GM23248 (cell line): ENCODE measurements at places on chromosomes 3 and 15. TPM values are rescaled to one million over a fixed set of nuclear protein-coding genes. Genes with fewer than 3 reads are reported as not detected.

- no peak for DNase-seq
Observed at GRCh38 chr3:140753865-140754754, 76.2 kb downstream of the TRIM42 start.

GRCh38 chr3:52388348-52388821 is 56.5 kb downstream of the SEMA3G start:
- no peak for DNase-seq

DNA sequence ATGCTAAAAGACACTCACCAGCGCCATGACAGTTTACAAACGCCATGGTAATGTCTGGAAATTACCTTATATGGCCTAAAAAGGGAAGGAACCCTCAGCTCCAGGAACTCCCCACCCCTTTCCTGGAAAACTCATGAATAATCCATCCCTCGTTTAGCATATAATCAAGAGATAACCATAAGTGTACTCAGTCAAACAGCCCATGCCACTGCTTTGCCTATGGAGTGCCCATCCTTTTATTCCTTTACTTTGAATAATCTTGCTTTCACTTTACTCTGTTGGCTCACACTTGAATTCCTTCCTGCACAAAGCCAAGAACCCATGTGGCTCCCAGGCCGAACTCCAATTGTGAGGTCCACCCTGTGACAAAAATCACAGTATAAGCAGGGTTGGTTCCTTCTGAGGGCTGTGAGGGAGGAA is 19.1 kb upstream of the FSTL1 start:
- peak; percentile 49 for DNase-seq

- peak; percentile 4 for DNase-seq
Observed at GRCh38 chr3:41768363-41768762, 193.5 kb downstream of the ULK4 start.

DNA sequence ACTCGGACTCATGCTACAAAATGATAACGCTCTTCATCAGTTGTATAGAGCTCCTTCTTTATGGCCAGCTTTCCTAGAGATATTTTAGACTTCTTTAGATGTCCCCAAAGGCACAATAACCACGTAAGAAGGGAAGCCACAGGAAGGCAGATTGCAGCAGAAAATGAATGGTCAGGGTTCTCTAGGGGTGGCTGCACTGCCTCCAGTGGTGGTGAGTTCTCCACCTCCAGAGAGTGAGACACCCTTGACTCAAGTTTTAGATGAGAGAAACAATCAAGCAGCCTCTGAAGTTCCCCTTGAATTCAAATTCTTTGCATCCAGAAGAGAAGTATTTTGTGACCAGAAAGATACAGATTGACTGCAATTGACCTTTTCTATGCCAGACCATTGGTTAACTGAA is 191.5 kb downstream of the TP63 start:
- DNase-seq: no peak

- peak; percentile 57 for DNase-seq
Observed at GRCh38 chr3:43693594-43693993, 2.9 kb downstream of the ABHD5 start.

GRCh38 chr15:95733931-95734330 is 596.6 kb upstream of the NR2F2 start:
- DNase-seq: no peak

GRCh38 chr15:75161106-75161916 is 40.4 kb upstream of the C15orf39 start:
- DNase-seq: no peak

Gene LPP
- 53.0 and 61.7 TPM in 2 replicates for polyA plus RNA-seq

GRCh38 chr3:185823078-185824044 is 1.5 kb downstream of the IGF2BP2 start:
- DNase-seq: peak; percentile 75

GRCh38 chr3:119388577-119388976 is 74.8 kb downstream of the TMEM39A start:
- no peak for DNase-seq

Gene SOX14
- polyA plus RNA-seq: not detected in 2 replicates

Gene PDCD7
- 7.5 and 8.4 TPM in 2 replicates for polyA plus RNA-seq
